ENCODE measurements at places on chromosomes 11 and 22. TPM values are rescaled to one million over a fixed set of nuclear protein-coding genes. Genes with fewer than 3 reads are reported as not detected.

The MADD gene
- total RNA-seq = 12.5 TPM

The IL10RA gene
- total RNA-seq = under 0.01 TPM

The ENTHD1 gene
- not detected for total RNA-seq

The MMP8 gene
- not detected for total RNA-seq

The KRTAP5-2 gene
- not detected for total RNA-seq

The HTR3B gene
- not detected for total RNA-seq

The PLCB3 gene
- 84.5 TPM for total RNA-seq

The CD6 gene
- not detected for total RNA-seq

- DNase-seq = no peak
Measured at GRCh38 chr11:103703437-103703836, 333.0 kb upstream of the DDI1 start.

- no peak for DNase-seq
Measured at GRCh38 chr11:63491240-63491587, 247 bp upstream of the PLAAT5 start.

DNA sequence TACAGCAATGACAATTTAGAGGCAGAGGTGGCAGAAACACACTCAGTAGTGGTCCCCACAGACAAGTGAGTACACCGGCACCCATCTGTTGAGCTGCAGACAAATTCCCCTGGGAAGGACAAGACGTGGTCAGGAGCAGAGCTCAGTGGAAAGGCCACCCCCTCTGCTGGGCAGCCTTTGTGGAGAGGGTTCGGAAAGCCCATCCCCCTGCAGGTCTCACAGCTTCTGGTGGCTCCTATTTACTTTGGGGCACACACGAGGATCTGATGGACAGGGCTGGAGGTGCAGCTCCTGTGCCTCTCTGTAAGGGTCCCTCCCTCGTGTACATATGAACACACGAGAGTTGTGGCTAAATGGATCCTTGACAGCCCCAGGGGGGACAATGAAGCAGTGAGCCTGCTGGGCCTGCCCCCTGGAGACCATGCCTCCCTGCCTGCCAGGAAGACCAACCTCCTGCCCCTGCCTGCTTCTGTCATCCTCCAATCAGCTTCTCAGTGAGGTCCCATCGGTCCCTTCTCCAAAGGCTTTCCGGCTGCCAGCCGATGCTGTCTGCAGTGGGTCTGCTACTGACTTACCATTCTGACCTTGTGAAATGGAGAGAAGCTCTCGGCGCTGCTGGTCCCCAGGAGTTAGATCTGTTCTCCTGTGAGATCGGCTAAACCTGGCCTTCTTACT, 161.5 kb downstream of the CACNA1I start:
- no peak for DNase-seq

GRCh38 chr11:114128399-114128798, 68.9 kb downstream of the ZBTB16 start:
- no peak for DNase-seq

DNA sequence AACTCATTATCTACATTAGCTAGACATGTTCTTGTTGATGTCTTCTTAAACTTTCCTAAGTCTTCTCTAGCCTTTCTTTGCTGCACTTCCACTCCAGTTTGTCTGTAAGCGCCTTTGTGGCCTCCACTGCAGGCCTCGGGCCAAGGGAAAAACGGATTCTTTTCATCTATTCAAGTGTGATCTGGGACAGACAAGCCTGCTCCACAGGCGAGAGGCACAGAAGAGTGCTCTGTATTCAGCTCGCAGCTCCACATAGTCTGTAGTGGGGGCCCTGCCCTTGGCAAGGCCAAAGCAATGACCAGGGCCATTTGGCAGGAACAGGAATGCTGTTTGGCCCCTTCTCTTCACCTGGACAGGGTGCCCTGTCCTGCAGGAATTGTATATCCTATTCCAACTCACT, 84.1 kb upstream of the BARX2 start:
- DNase-seq = no peak

DNA sequence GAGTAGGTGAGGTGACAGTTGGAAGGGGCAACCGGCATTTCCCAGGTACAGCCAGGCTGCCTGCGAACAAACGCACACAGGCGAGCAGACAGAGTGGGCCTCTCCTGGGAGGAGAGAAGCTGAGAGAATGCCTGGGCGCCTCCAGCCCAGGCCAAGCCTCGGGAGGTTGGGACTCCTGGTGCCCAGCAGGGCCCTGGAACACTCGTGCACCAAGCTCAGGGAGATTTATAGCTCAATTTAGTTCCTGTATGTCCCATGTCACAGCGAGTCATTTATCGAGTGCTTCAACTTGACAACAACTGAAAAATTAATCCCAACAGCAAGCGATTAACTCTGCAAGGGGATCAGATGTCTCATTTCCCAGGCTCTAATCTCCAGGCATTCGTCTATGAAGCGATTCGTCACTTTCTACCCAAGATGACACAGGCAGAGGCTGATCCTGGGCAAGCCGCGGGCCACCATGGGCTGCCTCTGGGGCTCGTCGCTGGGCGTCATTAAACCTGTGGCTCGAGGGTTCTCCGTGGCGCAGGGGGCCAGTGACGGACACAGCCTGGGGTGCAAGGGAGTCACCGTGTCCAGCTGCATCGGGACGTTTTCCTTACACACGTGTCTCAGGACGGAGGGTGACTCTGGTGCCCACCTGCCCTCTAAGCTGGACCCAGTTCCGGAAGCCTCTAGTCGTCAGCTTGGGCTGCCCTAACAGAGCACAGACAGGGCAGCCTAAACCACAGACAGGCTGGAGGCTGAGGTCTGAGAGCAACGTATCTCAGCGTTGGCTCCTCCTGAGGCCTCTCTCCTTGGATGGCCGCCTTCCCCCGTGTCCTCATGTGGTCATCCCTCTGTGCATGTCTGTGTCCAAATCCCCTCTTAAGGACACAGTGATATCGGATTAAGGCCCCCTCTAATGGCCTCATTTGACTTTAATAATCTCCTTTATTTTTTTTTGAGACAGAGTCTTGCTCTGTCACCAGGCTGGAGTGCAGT, 154.1 kb downstream of the CTTN start:
- DNase-seq = no peak

GRCh38 chr11:102794382-102794781, 3.6 kb downstream of the MMP1 start:
- no peak for DNase-seq

- no peak for DNase-seq
Measured at GRCh38 chr11:45803971-45804760, 783 bp upstream of the SLC35C1 start.

DNA sequence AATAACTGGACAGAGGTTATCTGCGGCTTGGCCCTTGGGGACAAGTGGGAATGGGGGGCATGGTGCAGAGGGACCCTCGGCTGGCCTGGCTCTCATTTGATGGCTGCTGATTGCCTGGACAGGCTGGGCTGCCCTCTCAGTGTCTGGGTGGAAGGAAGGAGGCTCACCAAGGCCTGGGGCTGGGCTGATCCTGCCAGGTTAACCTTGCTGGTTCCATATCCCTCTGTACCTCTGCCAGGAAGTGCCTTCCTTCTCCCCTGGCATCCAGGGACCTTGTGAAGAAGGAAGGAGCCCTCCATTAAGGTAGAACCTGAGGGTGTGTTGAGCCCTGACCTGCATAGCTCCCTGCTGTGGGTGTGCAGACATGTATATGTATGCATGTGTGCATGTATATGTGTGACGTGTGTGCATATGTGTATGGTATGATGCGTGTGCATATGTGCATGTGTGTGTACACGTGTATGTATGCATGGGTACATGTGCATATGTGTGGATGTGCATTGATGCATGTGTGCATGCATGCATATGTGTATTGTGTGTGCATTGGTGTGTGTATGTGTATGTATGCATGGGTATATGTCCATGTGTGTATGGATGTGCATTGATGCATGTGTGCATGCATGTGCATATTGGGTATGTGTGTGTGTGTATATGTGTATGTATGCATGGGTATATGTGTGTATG, 433.9 kb downstream of the TBC1D22A start:
- no peak for DNase-seq
